ENCODE measurements at places on chromosomes 3 and 15. TPM values are rescaled to one million over a fixed set of nuclear protein-coding genes. Genes with fewer than 3 reads are reported as not detected.

Gene GABRR3
- total RNA-seq, result not detected

Gene BOC
- 10.4 TPM for total RNA-seq

Gene ALG1L2
- not detected for total RNA-seq

Gene ZIC1
- total RNA-seq, result 136 TPM

Gene GOLGA6B
- not detected for total RNA-seq

Gene SEMA6D
- 83.0 TPM for total RNA-seq

Gene FANCD2OS
- total RNA-seq, result not detected

Gene CCDC50
- total RNA-seq, result 72.0 TPM

Gene ACKR2
- 0.46 TPM for total RNA-seq

Gene NKTR
- total RNA-seq, result 137 TPM

Gene PARP16
- total RNA-seq, result 9.5 TPM

Data from diencephalon (tissue), 1 donor.